ENCODE measurements at places on chromosomes 1 and 21. TPM values are rescaled to one million over a fixed set of nuclear protein-coding genes. Genes with fewer than 3 reads are reported as not detected.

The LAMTOR5 gene
- total RNA-seq: 52.6 TPM

DNA sequence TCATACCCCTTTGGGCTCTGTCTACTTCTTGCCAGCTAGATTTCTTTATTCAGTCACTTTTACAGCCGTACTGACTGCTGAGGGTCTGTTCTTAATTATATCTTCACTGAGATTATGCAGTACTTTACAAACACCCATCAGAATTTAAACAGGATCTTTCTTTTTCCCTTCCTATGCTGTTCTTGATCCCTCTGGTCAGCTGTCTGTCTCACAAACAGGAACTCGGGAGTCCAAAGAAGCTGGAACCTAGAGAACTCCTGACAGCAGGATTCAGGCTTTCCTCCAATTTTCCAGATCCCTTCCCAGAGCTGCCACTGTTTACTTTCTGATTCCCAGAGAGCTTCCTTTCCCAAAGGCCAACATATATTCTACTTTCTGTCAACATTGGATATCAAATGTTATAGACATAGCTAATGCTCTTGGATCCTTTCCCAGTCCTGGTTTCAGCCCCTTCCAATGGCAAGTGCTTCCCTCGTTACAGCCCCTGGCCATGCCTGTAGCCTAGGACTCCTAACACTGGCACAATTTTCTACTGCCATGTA is 59.5 kb downstream of the ATP2B4 start:
- no peak overlapping the region for H3K27ac ChIP-seq
- H3K27me3 ChIP-seq: no peaks in the 10 kb centered on the region
- no peaks in the 10 kb centered on the region for H3K36me3 ChIP-seq
- no peak for DNase-seq
- peaks cover 9% of the 10 kb centered on the region for H3K4me1 ChIP-seq

- no peaks in the 10 kb centered on the region for H3K4me1 ChIP-seq
- peaks cover 19% of the 10 kb centered on the region for H3K27me3 ChIP-seq
- H3K27ac ChIP-seq: no peak overlapping the region
Observed at GRCh38 chr1:20375563-20375962, 84.9 kb downstream of the VWA5B1 start.

The FAM151A gene
- total RNA-seq: 0.10 TPM

The MAP10 gene
- 3.3 TPM for total RNA-seq

The FCMR gene
- not detected for total RNA-seq

GRCh38 chr1:31984419-31985347 is 29.0 kb upstream of the KHDRBS1 start:
- H3K27ac ChIP-seq: no peak overlapping the region
- no peak overlapping the region for H3K4me3 ChIP-seq
- H3K27me3 ChIP-seq: no peaks in the 10 kb centered on the region
- no peaks in the 10 kb centered on the region for H3K36me3 ChIP-seq

GRCh38 chr1:196543833-196544232 is 64.4 kb downstream of the KCNT2 start:
- no peaks in the 10 kb centered on the region for H3K4me1 ChIP-seq
- DNase-seq: no peak
- H3K27me3 ChIP-seq: no peaks in the 10 kb centered on the region
- H3K27ac ChIP-seq: no peak overlapping the region

The DENND2D gene
- 3.0 TPM for total RNA-seq

The ZFP69B gene
- 10.8 TPM for total RNA-seq

- H3K27me3 ChIP-seq: no peaks in the 10 kb centered on the region
- H3K36me3 ChIP-seq: no peaks in the 10 kb centered on the region
- H3K4me1 ChIP-seq: no peaks in the 10 kb centered on the region
Observed at GRCh38 chr1:205128050-205128449, 6.3 kb upstream of the RBBP5 start.

DNA sequence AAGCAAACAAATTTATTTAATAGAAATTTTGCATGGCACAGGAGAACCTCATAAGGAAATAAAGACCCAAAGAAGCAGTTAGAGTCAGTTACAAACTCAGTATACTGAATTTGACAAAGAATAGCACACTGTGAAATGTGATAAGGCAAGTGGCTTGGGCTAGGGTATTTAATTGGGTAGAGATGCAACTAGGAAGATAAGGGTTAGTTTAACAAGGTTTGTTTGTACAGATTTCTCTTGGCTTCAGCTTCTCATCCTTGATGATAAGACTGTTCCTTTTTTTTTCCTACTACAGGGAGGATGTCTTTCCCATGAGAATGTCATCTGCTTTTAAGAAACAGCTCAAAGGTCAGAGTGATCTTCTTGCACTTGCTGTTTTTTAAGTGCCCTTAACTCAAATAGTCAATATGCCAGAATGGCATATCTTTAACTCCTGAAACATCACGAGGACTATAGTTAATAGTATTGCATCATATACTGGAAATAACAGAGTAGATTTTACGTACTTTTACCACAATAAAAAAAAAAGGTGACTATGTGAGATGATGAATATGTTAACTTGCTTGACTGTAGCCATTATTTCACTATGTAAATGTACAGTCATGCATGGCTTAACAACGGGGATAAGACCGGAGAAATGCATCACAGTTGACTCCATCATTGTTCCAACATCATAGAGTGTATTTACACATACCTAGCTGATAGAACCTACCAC is 9.2 kb upstream of the TRAF3IP3 start:
- H3K4me3 ChIP-seq: no peak overlapping the region
- H3K27ac ChIP-seq: no peak overlapping the region
- H3K36me3 ChIP-seq: no peaks in the 10 kb centered on the region
- H3K4me1 ChIP-seq: peaks cover 4% of the 10 kb centered on the region
- peaks cover 25% of the 10 kb centered on the region for H3K27me3 ChIP-seq
- DNase-seq: no peak

DNA sequence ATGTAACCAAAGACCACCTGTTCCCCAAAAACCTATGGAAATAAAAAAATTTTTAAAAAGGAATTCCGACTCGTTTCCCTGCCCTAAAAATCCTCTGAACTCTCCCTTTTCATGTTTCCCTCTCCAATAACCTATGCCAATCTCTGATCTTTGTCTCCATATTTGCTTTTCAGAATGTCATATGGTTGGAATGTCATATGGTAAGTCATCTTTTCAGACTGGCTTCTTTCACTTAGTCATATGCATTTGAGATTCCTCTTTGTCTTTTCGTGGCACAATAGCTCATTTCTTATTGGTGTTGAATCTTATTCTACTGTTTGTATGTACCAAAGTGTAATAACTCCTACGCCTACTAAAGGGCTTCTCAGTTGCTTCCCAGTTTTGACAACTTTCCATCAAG is 117.5 kb downstream of the BACH1 start:
- DNase-seq: no peak
- H3K27me3 ChIP-seq: no peaks in the 10 kb centered on the region
- H3K4me3 ChIP-seq: no peak overlapping the region
- no peaks in the 10 kb centered on the region for H3K4me1 ChIP-seq

- H3K4me3 ChIP-seq: no peak overlapping the region
- no peak for DNase-seq
- no peaks in the 10 kb centered on the region for H3K4me1 ChIP-seq
- H3K27me3 ChIP-seq: no peaks in the 10 kb centered on the region
Observed at GRCh38 chr21:42688226-42688840, 34.9 kb downstream of the PDE9A start.

GRCh38 chr1:234768569-234769283 is 158.7 kb upstream of the IRF2BP2 start:
- H3K27ac ChIP-seq: no peak overlapping the region
- no peak for DNase-seq
- H3K36me3 ChIP-seq: no peaks in the 10 kb centered on the region
- no peaks in the 10 kb centered on the region for H3K27me3 ChIP-seq
- H3K4me1 ChIP-seq: peaks cover 17% of the 10 kb centered on the region

DNA sequence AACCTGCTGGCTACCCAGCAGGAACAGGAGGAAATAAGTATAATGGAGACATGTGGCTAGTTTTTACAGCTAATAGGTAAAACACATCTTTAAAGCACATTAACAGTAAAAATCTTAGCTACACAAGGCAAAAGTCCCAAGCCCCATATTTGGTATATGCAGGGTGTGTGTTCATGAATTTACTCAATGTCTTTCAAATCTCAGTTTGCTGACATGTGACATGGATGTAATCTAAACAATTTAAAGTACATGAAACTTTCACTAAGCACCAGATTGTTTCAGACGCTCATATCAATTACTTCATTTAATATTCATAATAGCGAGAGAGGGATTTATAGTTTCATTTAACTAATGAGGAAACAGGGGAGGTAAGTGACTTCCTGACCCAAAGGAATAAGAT is 3.9 kb downstream of the TACSTD2 start:
- H3K4me1 ChIP-seq: peaks cover 36% of the 10 kb centered on the region
- no peak overlapping the region for H3K4me3 ChIP-seq
- no peak overlapping the region for H3K27ac ChIP-seq
- DNase-seq: no peak
- no peaks in the 10 kb centered on the region for H3K36me3 ChIP-seq

GRCh38 chr1:108877348-108878159 is 769 bp downstream of the GPSM2 start:
- H3K36me3 ChIP-seq: no peaks in the 10 kb centered on the region
- H3K4me3 ChIP-seq: peak overlapping the region; percentile 94
- DNase-seq: no peak
- peaks cover 14% of the 10 kb centered on the region for H3K27me3 ChIP-seq
- no peak overlapping the region for H3K27ac ChIP-seq

DNA sequence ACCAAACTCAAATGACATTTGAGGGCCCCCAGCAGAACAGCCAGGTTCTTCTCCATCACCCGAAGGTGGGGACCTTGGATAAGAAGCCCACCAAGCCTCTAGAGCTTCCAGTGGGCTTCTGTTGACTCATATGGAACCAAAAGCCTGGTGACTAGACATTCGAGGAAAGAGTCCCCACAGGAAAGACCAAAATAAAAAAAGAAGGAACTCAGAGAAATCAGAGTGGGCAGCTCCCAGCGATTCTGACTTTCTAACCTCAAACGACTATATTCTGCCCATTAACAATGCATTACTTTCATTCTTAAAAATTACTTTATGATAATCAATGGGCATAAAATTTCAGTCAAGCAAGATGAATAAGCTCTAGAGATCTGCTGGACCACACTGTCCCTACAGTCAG is 9.6 kb upstream of the CHIT1 start:
- no peak overlapping the region for H3K4me3 ChIP-seq
- no peak overlapping the region for H3K27ac ChIP-seq
- DNase-seq: no peak
- H3K4me1 ChIP-seq: no peaks in the 10 kb centered on the region
- H3K36me3 ChIP-seq: no peaks in the 10 kb centered on the region

DNA sequence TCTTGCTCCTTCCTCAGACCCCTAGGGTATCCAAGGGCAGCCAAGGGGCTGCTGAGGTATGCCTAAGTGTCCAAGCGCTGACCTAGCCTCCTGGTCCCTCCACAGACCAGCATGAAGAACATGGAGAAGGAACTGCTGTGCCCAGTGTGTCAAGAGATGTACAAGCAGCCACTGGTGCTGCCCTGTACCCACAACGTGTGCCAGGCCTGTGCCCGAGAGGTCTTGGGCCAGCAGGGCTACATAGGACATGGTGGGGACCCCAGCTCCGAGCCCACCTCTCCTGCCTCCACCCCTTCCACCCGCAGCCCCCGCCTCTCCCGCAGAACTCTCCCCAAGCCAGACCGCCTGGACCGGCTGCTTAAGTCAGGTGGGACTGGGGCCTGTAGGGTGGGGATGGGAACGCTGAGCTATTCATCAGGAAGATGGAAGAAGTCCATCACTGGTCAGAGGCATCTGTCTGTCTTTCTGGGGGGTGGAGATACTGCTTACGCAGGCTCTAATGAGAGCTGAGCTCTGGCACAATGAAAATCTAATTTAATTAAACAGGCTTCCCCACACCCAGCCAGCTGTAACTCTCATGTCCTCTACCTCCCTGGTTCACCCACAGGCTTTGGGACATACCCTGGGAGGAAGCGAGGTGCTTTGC is 1.8 kb downstream of the TRIM46 start:
- H3K27me3 ChIP-seq: no peaks in the 10 kb centered on the region
- DNase-seq: no peak
- peaks cover 18% of the 10 kb centered on the region for H3K36me3 ChIP-seq
- H3K4me1 ChIP-seq: peaks cover 18% of the 10 kb centered on the region
- H3K27ac ChIP-seq: no peak overlapping the region
- peak overlapping the region; percentile 84 for H3K4me3 ChIP-seq

The CR1 gene
- 0.70 TPM for total RNA-seq

DNA sequence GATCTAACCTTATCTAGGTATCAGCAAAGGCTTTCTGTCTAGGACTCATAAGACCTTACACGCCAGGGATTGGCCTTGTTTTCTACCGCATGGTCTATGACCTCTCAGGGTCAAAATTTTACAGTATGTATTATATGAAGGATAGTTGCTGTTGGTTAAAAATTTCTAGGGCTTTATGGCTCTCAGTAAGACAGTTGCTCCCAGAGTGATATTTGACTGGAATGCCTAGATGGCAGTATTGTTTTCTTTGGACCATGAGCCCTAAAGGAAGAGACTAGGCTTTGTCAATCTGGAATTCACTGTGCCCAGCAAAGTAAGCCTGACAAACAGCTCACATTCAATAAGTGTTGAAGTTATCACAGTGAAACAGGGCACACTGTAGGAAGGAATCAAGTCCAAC is 37.6 kb downstream of the C1orf87 start:
- no peaks in the 10 kb centered on the region for H3K27me3 ChIP-seq
- no peak overlapping the region for H3K27ac ChIP-seq
- DNase-seq: no peak
- H3K4me3 ChIP-seq: no peak overlapping the region
- H3K4me1 ChIP-seq: no peaks in the 10 kb centered on the region
- no peaks in the 10 kb centered on the region for H3K36me3 ChIP-seq

GRCh38 chr1:32881871-32882850 is 4.1 kb upstream of the HPCA start:
- H3K27ac ChIP-seq: no peak overlapping the region
- H3K36me3 ChIP-seq: no peaks in the 10 kb centered on the region
- peaks cover 24% of the 10 kb centered on the region for H3K27me3 ChIP-seq
- H3K4me3 ChIP-seq: peak overlapping the region; percentile 23
- no peak for DNase-seq

DNA sequence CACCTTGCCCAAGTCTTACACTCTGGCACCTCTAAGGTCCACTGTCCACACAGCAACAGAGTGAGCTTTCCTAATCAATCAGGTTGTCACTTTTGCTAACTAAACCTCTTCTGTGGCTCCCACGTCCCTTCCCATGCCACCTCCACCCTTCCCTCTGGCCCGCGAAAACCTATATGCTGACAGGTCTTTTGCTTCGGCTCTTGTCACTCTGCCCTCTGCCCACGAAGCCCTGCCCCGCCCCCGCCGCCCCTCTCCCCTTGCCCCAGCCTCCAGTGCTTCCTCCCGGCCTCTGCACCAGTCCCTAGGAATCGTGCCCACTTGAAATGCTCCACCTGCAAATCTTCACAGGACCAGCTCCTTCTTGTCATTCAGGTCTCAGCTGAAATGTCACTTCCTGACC is 8.1 kb downstream of the TP53BP2 start:
- H3K4me3 ChIP-seq: no peak overlapping the region
- peaks cover 51% of the 10 kb centered on the region for H3K4me1 ChIP-seq
- no peaks in the 10 kb centered on the region for H3K27me3 ChIP-seq
